Type B pancreatic cell (in vitro differentiated cells): ENCODE measurements at places on chromosomes 6 and 20.

- no peak for DNase-seq
Measured at GRCh38 chr6:111210194-111210728, 123.0 kb downstream of the SLC16A10 start.

DNA sequence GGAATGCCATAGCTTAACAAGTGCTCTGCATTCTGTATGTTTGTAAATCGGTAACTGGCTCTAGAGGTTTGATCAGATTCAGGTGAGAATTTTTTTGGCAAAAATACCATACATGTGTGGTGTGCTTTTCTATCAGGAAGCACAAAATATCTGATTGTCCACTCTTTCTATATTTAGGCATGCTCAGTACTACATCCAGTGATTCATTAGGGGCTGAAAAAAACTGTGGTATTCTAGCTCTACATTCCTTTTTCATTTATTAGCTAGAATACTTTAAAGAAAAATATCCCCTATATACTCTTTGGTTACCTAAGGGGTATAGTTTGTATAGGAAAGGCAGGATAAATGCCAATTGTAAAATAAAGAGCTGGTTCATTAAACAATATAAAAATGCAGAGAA is 10.6 kb upstream of the ELOVL2 start:
- no peak for DNase-seq

- DNase-seq, result no peak
Measured at GRCh38 chr6:168368936-168369335, 49.4 kb upstream of the DACT2 start.

DNA sequence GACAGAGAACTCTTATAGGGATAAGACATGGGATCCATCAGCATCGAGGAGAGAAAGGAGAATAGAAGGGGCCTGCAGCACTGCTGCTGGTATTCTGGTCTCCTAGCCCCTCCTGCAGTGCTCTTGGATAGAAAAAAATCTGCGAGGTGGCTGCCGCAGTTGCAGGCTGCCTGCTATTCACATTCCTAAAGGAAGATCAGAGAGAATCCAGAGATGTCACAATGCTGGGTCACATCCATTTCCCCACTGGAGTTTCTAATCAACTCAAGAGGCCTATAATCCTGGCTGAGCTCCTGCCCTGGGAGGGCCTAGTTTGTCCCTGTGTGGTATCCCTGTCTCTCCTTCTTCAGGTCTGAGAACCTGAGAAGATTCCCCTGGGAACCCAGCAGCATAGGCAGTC is 357.8 kb downstream of the MAFB start:
- no peak for DNase-seq

DNA sequence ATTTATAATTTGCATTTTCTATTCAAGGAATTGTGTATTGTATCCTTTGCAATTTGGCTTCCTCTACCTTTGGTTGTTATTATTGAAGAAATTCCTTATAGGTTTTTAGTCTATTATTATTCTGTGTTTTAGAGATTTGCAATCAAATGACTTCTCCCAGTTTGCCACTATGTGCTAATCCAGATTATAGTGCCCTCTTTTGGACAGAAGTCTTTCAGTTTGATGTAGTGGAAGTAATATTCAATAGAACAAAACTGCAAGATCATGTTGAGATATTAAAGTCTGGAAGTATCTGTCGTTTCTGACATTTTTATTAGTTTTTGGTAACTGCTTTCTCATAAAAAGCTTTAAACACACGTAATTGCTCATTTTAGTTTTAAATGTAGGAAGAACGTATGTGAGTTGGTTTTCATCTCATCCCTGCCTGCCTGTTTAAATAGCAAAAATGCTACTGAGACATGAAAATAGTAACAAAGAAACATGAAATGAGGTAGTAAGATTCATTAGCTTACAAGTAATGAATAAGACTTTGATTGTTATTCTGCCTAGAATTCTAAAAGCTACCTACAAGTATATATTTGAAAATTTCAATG is 72.8 kb downstream of the RTN4IP1 start:
- DNase-seq, result no peak

GRCh38 chr20:51496964-51497363 is 45.6 kb downstream of the NFATC2 start:
- DNase-seq, result no peak

DNA sequence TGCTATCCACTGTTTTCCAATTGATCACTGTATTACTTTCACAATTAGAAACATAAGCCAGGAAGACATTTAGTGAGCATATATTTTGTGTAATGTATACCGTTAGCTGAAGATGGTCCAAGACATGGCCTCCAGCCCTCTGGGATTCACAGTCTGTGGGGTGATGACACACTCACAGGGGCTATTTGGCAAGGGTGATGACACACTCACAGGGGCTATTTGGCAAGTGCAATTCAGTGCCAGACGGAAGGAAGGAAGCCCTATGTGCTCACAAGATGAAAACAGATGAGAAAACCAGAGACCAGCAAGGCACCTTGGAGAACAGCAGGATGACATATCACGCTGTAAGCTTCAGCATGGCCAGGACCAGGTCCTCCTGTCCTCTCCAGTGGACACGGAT is 183.7 kb downstream of the MBOAT1 start:
- no peak for DNase-seq
